ENCODE measurements at places on chromosomes 3 and 15. TPM values are rescaled to one million over a fixed set of nuclear protein-coding genes. Genes with fewer than 3 reads are reported as not detected.

DNA sequence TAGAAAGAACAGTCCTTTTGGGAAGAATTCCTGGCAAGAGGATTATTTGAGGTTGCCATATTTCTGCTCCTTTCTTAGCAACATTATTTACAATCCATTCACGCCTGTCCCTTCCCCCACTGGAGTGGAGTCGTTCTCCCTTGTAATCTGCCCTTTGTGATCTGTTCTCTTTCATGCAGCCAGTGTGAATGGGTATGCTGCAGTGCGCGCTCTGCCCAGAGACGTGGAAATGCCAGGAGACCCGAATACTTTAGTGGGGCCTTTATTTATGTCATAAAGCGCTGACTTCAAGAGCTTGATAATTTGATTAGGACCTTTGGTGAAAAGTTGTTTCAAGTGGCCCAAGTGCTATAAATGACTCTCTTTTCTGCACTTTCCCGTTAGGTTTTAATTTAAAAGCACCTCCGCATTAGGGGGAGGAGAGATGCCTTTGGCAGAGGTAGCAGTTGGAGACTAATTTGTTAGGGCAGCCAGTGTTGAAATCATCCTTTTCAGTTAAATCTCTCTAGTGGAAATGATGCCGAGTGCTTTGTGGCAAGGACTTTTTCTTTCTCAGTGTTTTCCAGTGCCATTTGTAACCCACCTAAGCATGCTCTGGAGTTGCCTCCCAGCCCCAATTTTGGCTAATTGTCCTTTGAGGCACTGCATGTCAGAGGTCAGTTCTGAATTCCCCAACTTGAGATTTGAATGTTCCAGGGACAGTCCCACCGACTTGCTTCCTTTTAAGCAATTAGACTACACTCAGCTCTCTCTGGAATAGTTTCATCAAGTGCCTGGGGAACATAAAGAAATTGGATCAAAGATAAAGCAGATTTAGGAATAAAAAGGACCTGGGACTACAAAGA lies 52.4 kb downstream of the PSMD6 start:
- no peak for DNase-seq

- DNase-seq, result no peak
Observed at GRCh38 chr15:99224372-99225214, 24.8 kb downstream of the TTC23 start.

GRCh38 chr3:165502707-165503106 lies 306.5 kb upstream of the SLITRK3 start:
- DNase-seq, result no peak

DNA sequence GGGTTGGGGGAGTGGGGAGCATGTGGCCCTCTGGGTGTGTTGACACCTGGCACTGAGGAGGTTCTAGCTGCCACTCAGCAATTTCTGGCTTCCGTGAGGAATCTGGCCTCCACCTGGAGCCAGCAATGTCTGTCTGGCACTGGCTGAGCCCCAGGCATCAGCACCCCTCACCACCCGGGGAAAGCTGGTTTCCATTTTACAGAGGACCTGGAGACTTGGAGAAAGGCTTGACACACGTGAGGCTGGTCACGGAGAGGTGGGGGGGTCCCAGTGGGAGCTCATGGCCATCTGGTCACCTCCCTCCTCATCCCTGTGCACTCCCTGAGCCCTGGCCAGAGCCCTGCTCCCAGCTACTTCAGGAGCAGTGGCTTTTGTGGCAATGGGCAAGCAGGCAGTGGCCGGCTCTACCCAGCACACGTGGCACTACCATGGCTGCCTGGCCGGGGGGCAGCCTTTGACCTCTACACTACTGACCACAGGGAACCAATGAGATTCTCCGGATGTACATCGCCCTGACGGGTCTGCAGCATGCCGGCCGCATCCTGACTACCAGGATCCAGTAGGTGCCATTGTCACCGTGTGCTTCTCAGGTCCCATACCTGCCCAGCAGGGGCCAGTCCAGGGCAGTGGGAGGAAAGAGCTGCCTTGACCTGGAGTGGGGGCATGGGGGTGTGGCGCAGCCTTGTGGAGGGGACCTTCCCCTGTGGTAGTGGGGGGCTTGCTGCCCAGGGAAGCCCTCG lies 28.5 kb downstream of the ACAD9 start:
- DNase-seq, result no peak

DNA sequence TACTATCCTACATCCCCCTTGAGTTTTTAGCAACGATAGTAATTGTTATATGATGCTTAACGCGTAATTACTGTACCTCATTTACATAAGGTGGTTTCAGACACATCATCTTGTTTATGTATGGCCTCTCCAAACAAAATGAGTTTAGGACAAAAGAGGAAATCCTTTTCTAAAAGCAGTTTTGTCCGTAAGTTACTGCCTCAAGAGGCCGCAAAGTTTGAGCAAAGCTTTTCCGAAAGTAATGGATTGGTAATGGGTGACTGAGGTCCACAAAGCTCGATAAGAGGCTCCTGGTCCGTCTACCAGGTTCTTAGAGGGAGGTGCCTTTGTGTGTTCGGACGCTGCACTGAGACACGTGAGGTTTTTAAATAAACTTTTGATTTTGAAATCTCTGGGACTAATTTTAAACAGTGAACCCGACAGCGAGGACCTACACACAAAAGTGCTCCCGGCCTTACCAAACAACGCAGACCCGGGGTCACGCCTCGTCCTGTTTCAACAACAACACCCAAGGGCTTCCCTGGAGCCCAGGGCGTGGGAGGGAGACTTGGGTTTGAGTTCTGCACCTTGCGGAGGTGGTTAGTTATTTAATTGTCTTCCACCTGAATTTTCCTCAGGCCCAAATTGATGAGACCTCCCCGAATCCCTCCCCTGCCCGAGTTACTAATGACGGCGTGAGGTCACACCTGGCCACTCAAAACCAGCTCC lies 456 bp upstream of the C15orf61 start:
- no peak for DNase-seq

DNA sequence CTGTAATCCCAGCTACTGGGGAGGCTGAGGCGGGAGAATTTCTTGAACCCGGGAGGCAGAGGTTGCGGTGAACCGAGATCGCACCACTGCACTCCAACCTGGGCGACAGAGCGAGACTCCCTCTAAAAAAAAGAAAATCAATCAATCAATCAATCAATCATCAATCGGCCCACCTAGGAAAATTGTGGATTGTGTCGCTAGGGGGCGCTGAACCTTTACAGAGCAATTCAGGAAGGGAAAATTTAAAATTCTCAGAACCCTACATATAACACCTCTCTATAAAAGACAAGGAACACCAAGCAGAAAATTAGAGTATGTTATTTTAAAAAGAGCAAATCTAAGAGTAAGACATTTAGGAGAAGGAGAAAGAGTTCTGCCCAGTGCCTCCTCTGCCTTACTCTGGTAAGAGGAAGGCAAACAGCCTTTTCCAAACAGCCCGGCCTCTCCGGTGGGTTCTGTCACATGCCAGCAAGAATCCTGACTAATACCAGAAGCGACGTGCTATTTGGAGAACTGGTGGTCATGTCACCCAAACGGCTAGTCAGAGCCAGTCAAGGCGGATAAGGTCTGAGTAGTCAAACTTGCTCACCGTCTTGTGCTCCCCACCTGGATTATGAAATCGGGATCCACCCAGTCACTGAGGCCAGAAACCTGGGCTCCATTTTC lies 22.3 kb upstream of the SMCO1 start:
- DNase-seq, result no peak

GRCh38 chr3:54621184-54621583 lies 306.7 kb downstream of the LRTM1 start:
- no peak for DNase-seq

Gene CYP11A1
- 0.70 TPM for polyA plus RNA-seq

Gene CAPN7
- polyA plus RNA-seq, result 12.9 TPM

Gene TRIM42
- polyA plus RNA-seq, result not detected

Gene SLC26A6
- polyA plus RNA-seq, result 45.8 TPM

Gene KLHL40
- not detected for polyA plus RNA-seq

Measured in BJ (cell line).